Panc1 (cell line): ENCODE measurements at places on chromosomes 3 and 15. TPM values are rescaled to one million over a fixed set of nuclear protein-coding genes. Genes with fewer than 3 reads are reported as not detected.

- no peak overlapping the region for H3K4me3 ChIP-seq
- no peak overlapping the region for H3K27ac ChIP-seq
- H3K4me1 ChIP-seq: no peaks in the 10 kb centered on the region
- H3K36me3 ChIP-seq: no peaks in the 10 kb centered on the region
- no peak for DNase-seq
- no peaks in the 10 kb centered on the region for H3K27me3 ChIP-seq
These were observed 38.6 kb downstream of the LYZL4 start for GRCh38 chr3:42371776-42372175.

DNA sequence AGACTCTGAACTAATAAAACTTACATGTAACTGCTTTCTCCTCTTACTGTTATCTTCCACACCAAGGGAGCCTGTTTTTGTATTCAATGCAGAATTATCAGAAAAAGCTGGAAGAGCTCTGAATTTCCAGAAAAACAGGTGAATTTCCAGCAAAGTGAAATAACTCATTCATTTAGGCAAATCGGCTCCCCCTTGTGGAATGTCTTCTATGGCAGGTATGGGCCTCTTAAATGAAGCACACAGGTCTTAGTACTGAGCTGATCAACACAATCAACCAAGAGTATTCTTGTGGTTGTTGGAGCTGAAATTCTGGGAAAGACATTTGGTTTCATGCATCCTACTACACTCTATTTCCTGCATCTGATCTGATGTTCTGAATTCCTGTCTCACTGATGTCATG lies 31.0 kb upstream of the PTPRG start:
- H3K27ac ChIP-seq: no peak overlapping the region
- no peaks in the 10 kb centered on the region for H3K27me3 ChIP-seq
- H3K4me1 ChIP-seq: no peaks in the 10 kb centered on the region
- no peaks in the 10 kb centered on the region for H3K36me3 ChIP-seq
- no peak overlapping the region for H3K4me3 ChIP-seq

DNA sequence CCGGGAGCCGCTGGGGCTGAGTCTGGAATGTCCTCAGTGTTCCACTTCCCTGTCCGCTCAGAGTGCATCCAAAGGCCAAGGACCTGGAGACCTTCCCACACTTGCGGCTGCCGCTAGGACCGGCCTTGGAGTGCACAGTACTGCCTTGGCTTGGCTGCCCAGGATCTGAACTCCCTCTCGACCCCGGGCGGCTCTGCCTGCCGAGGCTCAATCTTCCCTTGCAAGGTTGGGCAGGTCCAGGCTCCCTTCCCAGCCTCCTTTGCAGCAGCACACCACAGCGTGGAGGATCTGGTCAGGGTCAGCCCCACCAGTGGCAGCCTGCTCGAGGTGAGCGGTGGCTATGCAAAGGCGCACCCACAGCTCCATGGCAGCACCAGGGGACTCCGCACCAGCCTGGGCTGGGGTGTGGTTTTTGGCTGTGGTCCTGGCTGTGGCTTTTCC lies 69.2 kb downstream of the PLXNA1 start:
- no peaks in the 10 kb centered on the region for H3K36me3 ChIP-seq
- H3K27me3 ChIP-seq: no peaks in the 10 kb centered on the region; the same call in 1 of the 2 replicates
- DNase-seq: no peak
- H3K4me1 ChIP-seq: no peaks in the 10 kb centered on the region
- no peak overlapping the region for H3K4me3 ChIP-seq

DNA sequence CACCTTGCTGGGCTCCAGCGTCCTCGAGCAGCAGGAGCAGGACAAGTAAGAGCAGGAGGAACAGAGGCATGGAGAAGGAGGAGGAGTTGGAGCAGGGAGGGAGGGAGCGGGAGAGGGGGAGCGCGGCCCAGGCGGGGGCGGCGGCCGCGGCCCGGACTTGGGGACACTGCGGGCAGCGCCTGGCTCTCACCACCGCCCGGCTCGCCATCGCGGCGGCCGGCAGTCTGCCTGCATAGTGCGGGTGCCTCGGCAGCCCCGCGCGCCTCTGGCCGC lies 440 bp downstream of the DCBLD2 start:
- H3K27me3 ChIP-seq: no peaks in the 10 kb centered on the region
- peak overlapping the region; percentile 82 for H3K27ac ChIP-seq
- H3K36me3 ChIP-seq: peaks cover 11% of the 10 kb centered on the region; the same call in 1 of the 2 replicates
- DNase-seq: no peak
- peak overlapping the region; percentile 80 for H3K4me3 ChIP-seq

DNA sequence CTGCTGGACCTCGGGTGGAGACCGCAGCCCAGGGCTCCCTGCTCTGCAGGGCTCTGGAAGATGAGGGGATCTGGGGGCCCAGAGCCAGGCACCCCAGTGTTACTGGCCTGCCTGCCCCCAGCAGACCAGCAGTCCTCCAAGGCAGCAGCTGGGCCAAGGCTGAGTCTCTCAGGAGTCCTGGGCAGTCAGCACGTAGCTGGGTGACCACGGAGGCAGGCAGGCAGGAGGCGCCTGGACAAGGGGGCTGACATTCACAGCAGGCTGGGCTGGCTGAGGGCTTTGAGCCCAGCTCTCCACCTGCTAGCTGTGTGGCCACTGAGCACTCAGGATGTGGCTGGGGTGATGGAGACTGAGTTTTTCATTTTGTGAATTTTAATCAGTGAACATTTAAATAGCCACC lies 67.9 kb downstream of the IQSEC1 start:
- H3K36me3 ChIP-seq: no peaks in the 10 kb centered on the region
- H3K27ac ChIP-seq: no peak overlapping the region
- DNase-seq: no peak

GRCh38 chr15:22861161-22861560 lies 22.7 kb downstream of the NIPA2 start:
- no peaks in the 10 kb centered on the region for H3K4me1 ChIP-seq
- H3K27ac ChIP-seq: no peak overlapping the region
- no peak for DNase-seq
- H3K27me3 ChIP-seq: no peaks in the 10 kb centered on the region
- peaks cover 12% of the 10 kb centered on the region for H3K36me3 ChIP-seq
- H3K4me3 ChIP-seq: no peak overlapping the region

- no peaks in the 10 kb centered on the region for H3K4me1 ChIP-seq
- H3K27me3 ChIP-seq: no peaks in the 10 kb centered on the region
- H3K27ac ChIP-seq: no peak overlapping the region
- DNase-seq: no peak
These were observed 31.3 kb upstream of the ATP8B4 start for GRCh38 chr15:50150349-50150748.

GRCh38 chr3:133491481-133492059 lies 81.9 kb upstream of the CDV3 start:
- H3K4me3 ChIP-seq: no peak overlapping the region
- H3K36me3 ChIP-seq: no peaks in the 10 kb centered on the region
- no peaks in the 10 kb centered on the region for H3K27me3 ChIP-seq
- peaks cover 14% of the 10 kb centered on the region; the same call in 1 of the 2 replicates for H3K4me1 ChIP-seq
- no peak for DNase-seq

- no peak overlapping the region for H3K27ac ChIP-seq
- no peaks in the 10 kb centered on the region for H3K27me3 ChIP-seq
- H3K4me1 ChIP-seq: no peaks in the 10 kb centered on the region; the same call in none of the 2 replicates
- DNase-seq: no peak
These were observed 31.3 kb upstream of the EBLN2 start for GRCh38 chr3:73030073-73030597.

DNA sequence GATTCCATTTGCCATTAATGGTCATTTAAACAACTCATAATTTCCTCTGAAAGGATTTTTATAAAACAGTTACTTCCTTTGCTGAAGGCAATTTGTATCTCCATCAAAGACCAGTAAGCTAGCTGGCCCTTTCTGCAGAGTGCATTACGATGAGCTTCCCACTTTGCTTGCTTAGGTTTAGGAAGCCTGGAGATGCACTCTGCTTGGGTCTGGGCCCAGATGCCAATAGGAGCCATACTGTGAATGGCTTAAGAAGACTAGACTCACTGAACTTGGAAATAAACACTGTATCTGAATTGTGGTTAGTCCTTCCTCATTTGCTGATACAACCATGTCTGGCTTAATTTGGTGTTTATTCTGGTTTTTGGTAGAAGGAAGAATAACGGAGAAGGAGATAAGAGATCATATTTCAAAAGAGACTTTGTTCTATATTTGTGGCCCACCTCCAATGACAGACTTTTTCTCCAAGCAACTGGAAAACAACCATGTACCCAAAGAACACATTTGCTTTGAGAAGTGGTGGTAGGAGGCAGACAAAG lies 38.1 kb downstream of the OXNAD1 start:
- H3K4me3 ChIP-seq: no peak overlapping the region
- H3K27me3 ChIP-seq: no peaks in the 10 kb centered on the region
- H3K4me1 ChIP-seq: no peaks in the 10 kb centered on the region
- no peak overlapping the region for H3K27ac ChIP-seq
- H3K36me3 ChIP-seq: no peaks in the 10 kb centered on the region

GRCh38 chr3:14297784-14298236 lies 104.6 kb upstream of the SLC6A6 start:
- H3K4me1 ChIP-seq: peaks cover 3% of the 10 kb centered on the region; the same call in 1 of the 2 replicates
- no peaks in the 10 kb centered on the region for H3K36me3 ChIP-seq
- no peaks in the 10 kb centered on the region for H3K27me3 ChIP-seq
- no peak for DNase-seq
- no peak overlapping the region for H3K4me3 ChIP-seq

DNA sequence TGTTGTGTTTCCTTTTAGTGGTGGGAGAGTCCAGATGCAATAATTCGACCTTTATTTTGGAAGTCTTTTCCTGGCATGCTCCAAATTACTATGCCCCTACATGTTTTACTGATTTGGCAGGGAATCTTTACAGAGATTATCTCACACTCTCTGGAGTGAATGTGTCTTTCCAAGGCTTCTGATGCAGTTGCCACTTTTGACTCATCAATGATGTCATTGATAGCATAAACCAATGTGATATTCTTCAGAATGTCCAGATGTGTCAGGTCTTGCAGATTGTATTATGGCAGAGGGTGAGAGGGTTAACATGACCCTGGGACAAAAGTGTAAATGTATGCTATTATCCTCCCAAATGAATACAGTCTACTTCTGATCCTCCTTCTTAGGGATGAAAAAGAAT lies 9.7 kb downstream of the RTP4 start:
- DNase-seq: no peak
- no peaks in the 10 kb centered on the region for H3K4me1 ChIP-seq

DNA sequence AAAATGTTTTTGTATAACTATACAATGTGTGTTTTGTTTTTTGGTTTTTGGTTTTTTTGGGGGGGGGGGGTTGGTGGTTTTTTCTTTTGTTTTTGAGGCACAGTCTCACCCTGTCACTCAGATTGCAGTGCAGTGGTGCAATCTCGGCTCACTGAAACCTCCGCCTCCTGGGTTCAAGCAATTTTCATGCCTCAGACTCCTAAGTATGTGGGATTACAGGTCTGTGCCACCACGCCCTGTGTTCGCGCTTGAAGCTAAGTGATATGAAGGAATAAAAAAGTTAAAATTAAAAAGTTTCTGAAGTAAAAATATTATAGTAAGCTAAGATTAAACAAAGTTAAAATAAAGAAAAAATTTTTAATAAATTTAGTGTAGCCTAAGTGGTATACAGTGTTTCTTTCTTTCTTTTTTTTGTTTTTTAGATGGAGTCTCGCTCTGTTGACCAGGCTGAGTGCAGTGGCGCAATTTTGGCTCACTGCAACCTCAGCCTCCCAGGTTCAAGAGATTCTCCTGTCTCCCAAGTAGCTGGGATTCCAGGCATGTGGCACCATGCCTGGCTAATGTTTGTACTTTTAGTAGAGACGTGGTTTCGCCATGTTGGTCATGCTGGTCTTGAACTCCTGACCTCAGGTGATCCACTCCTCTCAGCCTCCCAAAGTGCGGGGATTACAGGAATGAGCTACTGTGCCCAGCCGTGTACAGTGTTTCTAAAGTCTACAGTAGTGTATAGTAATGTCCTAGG lies 53.9 kb upstream of the TEX55 start:
- DNase-seq: no peak
- no peak overlapping the region for H3K4me3 ChIP-seq

- no peaks in the 10 kb centered on the region for H3K4me1 ChIP-seq
- no peaks in the 10 kb centered on the region for H3K27me3 ChIP-seq
- no peak for DNase-seq
- H3K27ac ChIP-seq: no peak overlapping the region
- H3K36me3 ChIP-seq: no peaks in the 10 kb centered on the region
These were observed 347.4 kb downstream of the FEZF2 start for GRCh38 chr3:62025913-62026312.

DNA sequence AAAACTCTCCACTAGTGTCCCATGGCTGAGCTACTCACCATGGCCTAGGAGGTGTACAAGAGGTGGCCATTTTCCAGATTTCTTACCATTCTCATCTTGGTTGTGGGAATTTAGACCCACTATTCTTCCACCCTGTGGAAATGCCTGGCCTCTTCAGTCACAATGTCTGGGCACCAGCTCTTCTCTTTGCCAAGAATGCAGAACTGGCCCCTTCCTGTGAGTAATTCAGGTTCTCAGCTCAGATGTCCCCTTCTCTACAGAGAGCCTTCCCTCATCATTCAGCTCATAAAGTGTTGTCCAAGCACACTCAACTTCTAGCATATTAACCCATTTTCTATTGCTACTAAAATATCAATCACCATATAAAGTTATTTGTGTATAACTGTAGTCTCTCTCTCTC lies 575.5 kb upstream of the KCNMB2 start:
- H3K4me3 ChIP-seq: no peak overlapping the region
- no peaks in the 10 kb centered on the region for H3K4me1 ChIP-seq

DNA sequence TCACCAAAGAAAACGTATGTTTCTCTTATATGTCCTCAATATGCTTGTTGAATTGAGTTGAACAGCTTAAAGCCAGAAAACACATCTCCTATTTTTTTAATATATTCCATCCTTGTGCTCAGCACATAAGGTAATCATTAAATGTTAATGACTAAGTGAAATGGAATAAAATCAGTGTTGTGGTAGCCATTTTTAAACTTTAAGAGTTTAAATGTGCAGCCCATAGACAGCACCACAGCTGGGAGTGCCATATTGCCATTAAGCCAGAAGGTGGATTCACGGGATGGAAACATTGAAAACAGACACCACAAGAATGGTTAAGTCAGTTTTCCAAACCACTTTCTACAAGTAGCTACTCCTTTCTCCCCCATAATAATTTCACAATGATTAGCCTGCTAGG lies 76.8 kb upstream of the C15orf61 start:
- H3K4me3 ChIP-seq: no peak overlapping the region
- H3K36me3 ChIP-seq: no peaks in the 10 kb centered on the region

- no peaks in the 10 kb centered on the region for H3K4me1 ChIP-seq
- no peaks in the 10 kb centered on the region for H3K36me3 ChIP-seq
- H3K27ac ChIP-seq: no peak overlapping the region
- no peaks in the 10 kb centered on the region for H3K27me3 ChIP-seq
These were observed 14.1 kb downstream of the WDR53 start for GRCh38 chr3:196554205-196554604.

The CACNA1D gene
- 23.0 TPM for total RNA-seq

The WDR93 gene
- 0.18 TPM for total RNA-seq

The MEX3B gene
- total RNA-seq: 8.5 TPM
